ENCODE measurements at places on chromosomes 1 and 21.

DNA sequence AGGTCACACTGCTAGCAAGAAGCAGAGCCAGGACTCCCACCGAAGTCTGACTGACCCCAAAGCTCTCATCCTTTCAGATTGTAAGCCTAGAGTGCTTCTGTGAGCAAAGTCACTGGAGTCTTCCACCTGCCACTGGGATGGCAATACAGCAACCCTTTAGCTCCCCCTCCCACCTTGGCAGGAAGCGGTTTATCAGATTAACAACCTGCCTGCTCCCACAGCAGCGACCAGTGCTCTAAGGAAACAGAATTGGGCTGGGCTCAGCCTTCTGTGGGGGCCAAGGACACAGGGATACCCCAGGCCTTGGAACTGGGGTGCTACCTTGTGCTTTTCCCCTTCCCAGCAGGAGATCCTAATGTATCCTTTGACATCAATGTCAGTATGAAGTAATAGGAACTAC, 76.0 kb downstream of the GFI1 start:
- no peak for DNase-seq

DNA sequence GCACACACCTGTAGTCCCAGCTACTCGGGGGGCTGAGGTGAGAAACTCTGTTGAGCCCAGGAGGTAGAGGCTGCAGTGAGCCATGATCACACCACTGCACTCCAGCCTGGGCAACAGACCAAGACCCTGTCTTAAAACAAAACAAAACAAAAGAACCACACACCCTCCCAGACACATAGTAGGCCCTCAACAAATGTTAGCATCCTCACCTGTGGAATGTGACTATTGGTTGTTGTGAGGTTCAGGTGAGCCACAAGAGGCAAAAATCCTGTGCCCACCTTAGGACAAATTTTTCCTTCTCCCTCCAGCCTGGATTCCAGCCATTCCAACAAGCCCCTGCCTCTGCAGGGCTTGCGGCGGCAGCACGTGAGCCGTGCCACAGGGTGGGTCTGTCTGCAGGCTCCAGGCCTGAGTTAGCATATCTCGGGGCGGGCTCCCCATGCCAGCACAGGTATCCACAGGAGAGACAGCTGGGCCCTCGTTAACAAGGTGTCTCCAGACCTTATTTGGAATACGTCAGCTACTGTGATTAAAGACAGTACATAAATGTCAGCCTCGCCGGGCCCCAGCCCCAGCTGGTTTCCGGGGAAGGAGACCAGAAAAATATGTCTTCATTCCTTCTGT, 17.4 kb downstream of the C1QB start:
- no peak for DNase-seq

- no peak for DNase-seq
Observed at GRCh38 chr1:206812471-206812870, 40.2 kb upstream of the IL10 start.

DNA sequence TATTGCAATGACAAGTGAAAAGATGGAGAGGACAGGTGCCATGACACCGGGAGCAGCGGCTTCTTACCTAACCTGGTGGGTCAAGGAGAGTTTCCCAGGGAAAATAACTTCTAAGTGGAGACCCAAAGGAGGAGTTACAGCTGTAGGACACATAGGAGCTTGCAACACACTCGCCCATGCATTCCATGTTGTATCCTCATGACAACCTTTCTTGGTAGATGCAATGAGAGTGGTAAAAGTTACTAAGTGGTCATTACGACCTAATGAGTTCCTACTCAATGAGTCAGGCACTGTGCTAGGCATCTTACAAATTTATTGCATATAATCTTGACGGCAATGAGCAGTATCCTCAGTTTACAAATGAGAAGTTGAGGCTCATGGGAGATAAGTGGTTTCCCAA, 119.5 kb upstream of the HOOK1 start:
- DNase-seq, result no peak

GRCh38 chr21:43850728-43851295, 14.2 kb upstream of the AGPAT3 start:
- no peak for DNase-seq

DNA sequence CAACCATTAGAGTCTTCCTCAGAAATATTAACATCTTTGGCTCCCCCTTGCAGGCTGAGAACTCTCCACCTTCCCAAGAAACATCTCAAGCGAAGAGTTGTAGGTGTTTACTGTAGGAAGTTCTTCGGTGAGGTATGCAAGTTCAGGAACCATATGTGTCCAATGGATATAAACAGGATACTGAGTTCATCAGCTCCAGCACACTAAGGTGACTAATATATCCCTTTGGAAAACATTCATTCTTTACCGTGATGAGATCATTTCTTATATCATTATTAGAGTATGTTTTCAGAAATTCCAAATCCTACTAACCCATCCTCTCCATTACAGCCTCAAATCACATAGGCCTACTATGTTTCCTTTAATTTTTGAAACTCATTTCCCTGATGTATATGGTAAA, 37.3 kb upstream of the PRMT6 start:
- no peak for DNase-seq

GRCh38 chr1:86377341-86377740, 18.8 kb downstream of the ODF2L start:
- no peak for DNase-seq

DNA sequence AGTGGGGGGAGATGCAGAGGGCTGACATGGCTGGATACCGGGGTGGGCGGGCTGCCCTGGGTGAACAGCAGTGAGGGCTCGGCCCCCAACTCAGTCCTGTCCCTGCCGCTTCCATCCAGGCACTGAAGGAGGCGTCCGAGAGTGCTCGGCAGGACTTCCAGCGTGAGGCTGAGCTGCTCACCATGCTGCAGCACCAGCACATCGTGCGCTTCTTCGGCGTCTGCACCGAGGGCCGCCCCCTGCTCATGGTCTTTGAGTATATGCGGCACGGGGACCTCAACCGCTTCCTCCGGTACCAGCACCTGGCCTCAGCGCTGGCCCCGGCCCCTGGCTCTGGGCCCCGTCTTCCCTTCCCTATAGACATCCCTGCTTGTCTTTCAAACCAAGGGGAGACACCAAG, 15.6 kb downstream of the NTRK1 start:
- DNase-seq, result peak; percentile 33

GRCh38 chr1:8002329-8002910, 23.7 kb downstream of the ERRFI1 start:
- no peak for DNase-seq

DNA sequence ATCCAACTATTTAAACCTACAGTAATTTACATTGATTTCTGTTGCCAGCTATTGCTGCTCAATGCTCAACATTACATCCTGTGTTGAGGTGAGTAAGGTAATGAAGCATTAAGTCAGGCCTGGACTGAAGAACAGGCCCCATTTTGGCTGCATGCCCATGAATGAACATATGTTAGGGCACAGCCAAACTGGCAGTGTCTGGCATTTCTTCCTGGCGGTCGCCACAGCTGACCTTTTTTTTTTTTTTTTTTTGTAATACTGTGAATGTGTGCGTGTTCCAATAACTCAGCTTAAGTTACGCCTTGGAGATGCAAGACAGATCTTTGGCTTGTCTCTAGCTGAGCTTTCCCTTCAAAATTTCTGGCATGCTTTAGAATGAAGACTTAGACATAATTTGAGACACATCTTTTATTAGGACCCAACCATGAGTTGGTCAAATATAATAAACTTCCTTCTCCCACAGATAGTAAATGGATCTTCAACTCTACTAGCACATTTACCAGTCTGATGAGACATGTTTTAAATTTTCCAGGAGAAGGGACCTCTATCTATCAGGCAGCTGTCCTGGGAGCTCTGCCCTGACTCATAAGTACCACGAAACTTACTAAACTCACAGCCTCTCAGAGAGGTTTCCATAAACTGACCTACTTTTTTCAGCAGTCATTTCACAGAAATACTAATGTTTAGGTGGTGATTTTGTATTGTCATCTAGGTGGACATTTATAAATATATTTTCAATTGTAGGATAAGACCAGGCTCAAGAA, 341.1 kb upstream of the RUNX1 start:
- peak; percentile 61 for DNase-seq

DNA sequence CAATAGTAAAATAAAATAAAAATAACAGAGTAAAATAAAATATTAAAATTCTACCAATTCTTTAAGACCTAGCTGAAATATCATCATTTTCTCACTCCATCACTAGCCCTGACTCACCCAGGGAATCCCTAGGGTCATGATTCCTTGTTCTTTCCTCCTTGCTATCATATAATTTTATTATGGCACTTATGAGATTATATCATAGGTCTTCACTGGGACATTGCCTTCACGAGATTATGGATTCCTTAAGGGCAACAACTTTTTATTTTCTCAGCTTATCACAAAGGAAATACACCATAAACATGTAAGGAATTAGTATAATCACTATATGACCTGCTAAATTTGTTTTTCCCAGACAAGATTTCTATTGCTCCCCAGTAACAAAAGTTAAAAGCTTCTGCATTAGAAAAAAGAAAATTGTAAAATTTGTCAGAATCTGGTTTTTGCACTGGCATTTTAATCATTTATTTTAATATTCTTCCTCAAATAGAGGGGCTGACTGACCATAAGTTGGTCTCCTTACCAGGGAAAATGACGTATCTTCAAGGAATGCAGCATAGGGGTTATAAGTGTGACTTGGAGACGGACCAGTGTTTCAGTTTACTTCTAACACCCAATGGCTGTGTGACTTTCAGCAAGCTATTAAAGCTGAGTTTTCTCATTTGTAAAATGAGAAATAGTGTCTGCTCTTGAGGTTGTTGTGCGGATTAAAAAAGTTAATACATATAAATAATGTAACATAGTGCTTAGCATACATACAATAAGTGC, 8.8 kb upstream of the CLCA4 start:
- no peak for DNase-seq

DNA sequence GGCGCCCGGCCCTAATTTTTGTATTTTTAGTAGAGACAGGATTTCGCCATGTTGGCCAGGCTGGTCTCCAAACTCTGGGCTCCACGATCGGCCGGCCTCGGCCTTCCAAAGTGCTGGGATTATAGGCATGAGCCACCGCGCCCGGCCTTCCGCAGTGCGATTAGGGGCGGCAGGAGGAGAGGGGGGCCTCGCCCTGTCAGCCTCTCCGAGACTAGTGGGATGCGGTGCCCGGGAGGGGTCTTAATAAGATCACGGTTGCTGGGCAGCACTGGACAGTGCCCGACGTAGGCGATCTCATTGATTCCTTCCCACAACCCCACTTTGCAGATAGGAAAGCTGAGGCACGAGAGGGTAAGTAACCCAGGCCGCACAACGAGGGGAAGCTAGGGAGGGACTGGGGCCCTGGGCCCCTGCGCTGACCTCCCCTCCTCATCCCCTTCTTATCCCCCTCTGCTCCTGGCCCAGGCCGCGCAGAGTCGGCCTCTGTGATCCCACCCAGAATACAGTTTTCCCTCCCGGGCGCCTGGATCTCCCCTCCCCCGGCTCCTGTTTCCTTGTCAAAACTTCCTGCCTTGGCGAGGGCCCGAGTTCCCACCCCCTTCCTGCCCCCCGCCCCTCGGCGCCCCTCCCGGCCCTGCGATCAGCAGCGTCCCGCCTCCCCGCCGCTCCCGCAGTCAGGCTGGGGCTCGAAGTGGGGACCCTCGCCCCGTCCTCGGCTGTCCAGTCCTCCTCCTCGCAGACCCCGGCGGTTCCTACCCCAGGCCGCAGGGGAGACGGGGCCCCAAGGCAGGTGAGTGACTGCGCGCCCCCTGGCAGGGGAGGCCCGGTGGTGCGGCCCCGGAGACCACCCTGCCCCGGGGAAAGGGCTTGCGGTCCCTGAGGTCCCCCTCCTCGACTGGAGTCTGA, at the start of gene PEAR1:
Gene PEAR1, plus strand, starts transcription at position 671 of the 906 bp plus-strand sequence. CDS start 10,209 bp downstream, outside the sequence.
- DNase-seq, result peak; percentile 56

DNA sequence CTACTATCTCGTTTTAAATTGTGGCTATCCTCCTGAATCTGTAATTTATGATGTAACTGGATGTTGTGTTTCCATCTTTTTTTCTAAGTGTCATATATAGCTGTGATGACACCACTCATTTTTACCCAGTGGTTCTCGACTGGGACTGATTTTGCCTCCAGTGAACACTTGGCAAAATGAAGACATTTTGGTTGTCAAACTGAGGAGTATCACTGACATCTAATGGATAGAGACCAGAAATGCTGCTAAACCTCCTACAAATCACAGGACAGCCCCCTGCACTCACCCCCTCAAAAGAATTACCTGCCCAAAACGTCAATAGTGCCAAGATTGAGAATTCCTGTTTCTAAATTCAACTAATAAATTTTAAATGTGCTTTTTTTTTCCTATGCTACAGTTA, 1.9 kb downstream of the TRMT13 start:
- peak; percentile 4 for DNase-seq

- peak; percentile 97 for DNase-seq
Observed at GRCh38 chr1:208207388-208208131, 36.6 kb downstream of the PLXNA2 start.

- no peak for DNase-seq
Observed at GRCh38 chr1:150552911-150553289, 3.7 kb downstream of the ADAMTSL4 start.

DNA sequence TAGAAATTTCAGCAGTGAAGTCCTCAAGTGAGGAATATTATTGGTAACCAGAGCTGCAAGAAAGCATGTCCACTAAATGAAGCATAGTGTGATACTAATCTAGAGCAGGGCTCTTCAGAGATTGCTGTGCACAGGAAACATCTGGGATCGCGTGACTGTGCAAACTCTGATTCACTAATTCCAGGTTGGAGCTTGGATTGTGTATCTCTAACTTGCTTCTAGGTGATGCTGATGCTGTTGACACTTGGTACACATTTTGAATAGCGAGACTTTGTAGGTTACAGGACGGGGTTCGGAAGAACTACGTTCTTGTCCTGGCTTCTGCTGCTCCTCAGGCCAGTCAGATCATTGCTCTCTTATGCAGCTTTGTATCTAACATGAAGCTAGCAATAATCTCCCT, 66.5 kb downstream of the PRRX1 start:
- no peak for DNase-seq

GRCh38 chr1:10682108-10682445, 114.4 kb downstream of the CASZ1 start:
- DNase-seq, result no peak

Measured in astrocyte of the hippocampus (primary cell).